Activated CD4-positive, alpha-beta T cell treated with anti-CD3 and anti-CD28 coated beads, Interleukin-2, amount 10 ng/mL, durations not matched to agents 7 days and 5 days (primary cell): ENCODE measurements at places on chromosomes 2 and 18.

DNA sequence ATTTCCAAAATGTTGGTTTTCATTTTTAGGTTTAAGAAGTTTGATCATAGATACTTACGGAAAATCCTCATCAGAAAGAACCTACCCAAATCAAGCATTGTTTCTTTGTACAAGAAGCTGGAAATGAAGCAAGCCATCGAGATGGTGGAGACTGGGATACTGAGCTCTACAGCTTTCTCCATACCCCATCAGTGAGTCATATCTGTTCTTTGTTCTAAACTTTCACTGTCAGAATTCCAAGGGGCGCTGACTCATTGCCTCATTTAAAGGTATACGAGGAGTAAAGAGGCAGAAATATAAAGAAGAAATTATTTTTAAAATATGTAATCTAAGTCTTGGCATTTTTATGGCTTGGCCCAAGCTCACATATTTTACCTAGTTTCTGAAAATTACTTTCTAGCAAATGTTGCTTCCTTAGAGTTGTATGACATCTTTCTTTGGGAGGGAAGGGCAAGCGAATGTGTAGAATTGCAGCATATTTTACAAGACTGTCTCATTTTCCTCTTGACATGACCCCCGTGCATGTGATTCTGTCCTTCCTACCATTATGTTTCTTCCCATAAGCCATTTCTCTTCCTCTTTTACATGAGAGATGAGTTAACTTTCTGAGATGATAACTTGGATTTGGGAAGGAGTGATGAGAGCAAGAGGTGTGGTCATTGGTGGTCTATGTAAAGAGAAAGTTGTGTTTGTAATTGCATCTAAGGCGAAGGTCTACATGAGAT, 41.2 kb downstream of the SLC9A4 start:
- H3K27me3 ChIP-seq = peaks cover 13% of the 10 kb centered on the region
- DNase-seq = no peak
- no peaks in the 10 kb centered on the region for H3K36me3 ChIP-seq
- H3K4me1 ChIP-seq = peaks cover 3% of the 10 kb centered on the region
- H3K4me3 ChIP-seq = no peak overlapping the region

DNA sequence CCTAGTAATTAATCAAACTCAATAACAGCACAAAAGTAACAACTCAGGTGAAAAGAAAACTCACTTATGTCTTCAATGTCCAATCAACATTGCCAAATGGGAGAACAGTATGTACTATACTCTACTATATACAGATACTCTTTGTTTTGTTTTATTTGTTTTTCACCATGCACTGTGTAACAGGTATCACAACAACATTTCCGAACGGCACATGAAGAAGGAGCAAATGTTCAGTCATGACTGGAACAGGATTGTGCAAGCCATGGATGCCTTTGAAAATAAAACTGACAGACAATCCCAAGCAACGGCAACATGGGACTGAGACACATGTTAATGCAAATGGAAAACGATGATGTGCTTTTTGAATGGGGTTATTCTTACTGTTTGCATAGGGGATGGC, 334.9 kb upstream of the THUMPD2 start:
- DNase-seq = no peak
- H3K27ac ChIP-seq = no peak overlapping the region
- H3K36me3 ChIP-seq = no peaks in the 10 kb centered on the region
- no peaks in the 10 kb centered on the region for H3K4me1 ChIP-seq
- H3K4me3 ChIP-seq = no peak overlapping the region
- H3K27me3 ChIP-seq = no peaks in the 10 kb centered on the region

DNA sequence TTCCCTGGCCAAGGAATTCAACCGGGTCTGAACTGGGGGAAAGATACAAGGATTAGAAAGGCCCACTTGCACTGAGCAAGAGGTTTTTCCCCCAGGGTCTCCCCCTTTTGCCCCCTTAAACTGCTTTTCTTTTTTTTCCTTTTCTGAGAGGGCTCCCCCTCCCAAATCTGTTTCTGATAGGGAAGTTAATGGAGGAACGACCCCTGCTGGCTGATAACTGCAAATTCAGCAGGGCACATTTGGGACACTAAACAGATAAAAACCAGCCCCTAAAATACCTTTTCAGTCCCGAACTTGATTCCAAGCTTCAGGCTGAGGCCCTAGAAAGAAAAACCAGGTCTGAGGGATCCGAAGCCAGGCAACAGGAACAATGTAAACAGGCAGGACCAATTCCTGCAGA, 1012.4 kb upstream of the CRIM1 start:
- H3K4me1 ChIP-seq = no peaks in the 10 kb centered on the region
- no peaks in the 10 kb centered on the region for H3K36me3 ChIP-seq
- DNase-seq = no peak
- no peaks in the 10 kb centered on the region for H3K27me3 ChIP-seq
- H3K27ac ChIP-seq = no peak overlapping the region

DNA sequence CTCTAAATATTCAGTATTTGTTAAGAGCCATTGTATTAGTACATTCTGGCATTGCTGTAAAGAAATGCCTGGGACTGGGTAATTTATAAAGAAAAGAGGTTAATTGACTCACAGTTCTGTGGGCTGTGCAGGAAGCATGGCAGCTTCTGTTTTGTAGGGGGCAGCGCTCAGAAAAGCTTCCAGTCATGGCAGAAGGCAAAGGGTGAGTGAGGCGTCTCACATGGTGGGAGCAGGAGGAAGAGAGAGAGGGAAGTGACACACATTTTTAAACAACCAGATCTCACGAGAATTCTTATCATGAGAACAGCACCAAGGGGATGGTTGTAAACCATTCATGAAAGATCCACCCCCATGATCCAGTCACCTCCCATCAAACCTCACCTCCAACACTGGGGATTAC, 13.8 kb upstream of the CCDC102B start:
- no peaks in the 10 kb centered on the region for H3K4me1 ChIP-seq
- H3K36me3 ChIP-seq = no peaks in the 10 kb centered on the region
- no peak for DNase-seq
- H3K4me3 ChIP-seq = no peak overlapping the region
- no peaks in the 10 kb centered on the region for H3K27me3 ChIP-seq
- no peak overlapping the region for H3K27ac ChIP-seq

GRCh38 chr2:98280376-98281102, 65.7 kb upstream of the CNGA3 start:
- peaks cover 26% of the 10 kb centered on the region for H3K27me3 ChIP-seq
- no peak overlapping the region for H3K4me3 ChIP-seq
- DNase-seq = no peak
- H3K36me3 ChIP-seq = no peaks in the 10 kb centered on the region
- H3K27ac ChIP-seq = no peak overlapping the region
- H3K4me1 ChIP-seq = no peaks in the 10 kb centered on the region

DNA sequence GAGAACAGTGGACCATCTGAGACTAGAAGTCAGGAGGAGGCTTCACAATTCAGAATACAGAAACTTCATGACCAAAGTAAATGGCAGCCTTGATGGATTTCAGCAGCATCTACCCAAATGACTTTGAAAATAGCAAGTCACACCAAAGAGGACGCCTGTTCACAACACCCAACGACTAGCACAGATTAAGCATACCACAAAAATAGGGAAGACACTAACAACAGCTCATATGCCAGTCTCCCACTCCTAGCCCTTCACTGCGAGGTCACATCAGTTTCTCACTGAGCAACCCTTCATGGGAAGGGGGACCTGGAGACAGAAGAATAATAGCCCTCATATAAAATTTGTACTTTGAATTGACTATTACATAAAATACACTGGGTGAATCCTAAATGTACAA, 228.4 kb upstream of the SLC39A10 start:
- no peaks in the 10 kb centered on the region for H3K27me3 ChIP-seq
- H3K4me3 ChIP-seq = no peak overlapping the region
- peaks cover 5% of the 10 kb centered on the region for H3K36me3 ChIP-seq
